ENCODE measurements at places on chromosomes 12 and 14. TPM values are rescaled to one million over a fixed set of nuclear protein-coding genes. Genes with fewer than 3 reads are reported as not detected.

KRT7 gene
- 6.3 TPM for total RNA-seq

TAS2R42 gene
- not detected for total RNA-seq

DPY19L2 gene
- total RNA-seq = 0.68 TPM

ZDHHC22 gene
- not detected for total RNA-seq

MYF5 gene
- total RNA-seq = not detected

MMP19 gene
- 37.2 TPM for total RNA-seq

PTGER2 gene
- total RNA-seq = 5.6 TPM

DCP1B gene
- 14.7 TPM for total RNA-seq

DEPDC4 gene
- not detected for total RNA-seq

SDR9C7 gene
- total RNA-seq = not detected
